Body of pancreas (tissue), 4 donors: ENCODE measurements at places on chromosomes 6 and 20.

- DNase-seq, result no peak
These were observed 265.2 kb upstream of the RIN2 start for GRCh38 chr20:19492687-19493336.

GRCh38 chr6:135897087-135897486 is 45.6 kb downstream of the PDE7B start:
- DNase-seq, result no peak

GRCh38 chr20:47659904-47660601 is 125.2 kb downstream of the SULF2 start:
- DNase-seq, result no peak

- no peak for DNase-seq
These were observed 184.4 kb downstream of the PRL start for GRCh38 chr6:22112461-22112860.

DNA sequence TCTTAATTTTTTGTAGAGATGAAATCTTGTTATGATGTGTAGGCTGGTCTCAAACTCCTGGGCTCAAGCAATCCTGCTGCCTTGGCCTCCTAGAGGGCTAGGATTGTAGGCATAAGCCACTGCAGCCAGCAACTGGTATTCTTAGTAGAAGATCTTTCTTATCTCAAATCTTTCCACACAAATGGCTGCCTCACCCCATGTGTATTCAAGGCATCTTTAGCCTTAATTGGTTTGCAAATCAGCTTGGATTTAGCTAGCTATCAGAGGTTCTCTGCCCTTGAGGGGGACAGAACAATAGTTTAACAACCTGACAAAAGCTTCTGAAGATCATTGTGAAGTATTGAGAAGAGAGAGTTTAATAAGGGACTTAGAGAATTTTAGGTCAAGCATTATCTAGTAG is 17.9 kb upstream of the ABRACL start:
- DNase-seq, result no peak

- no peak for DNase-seq
These were observed 43.6 kb upstream of the FAM50B start for GRCh38 chr6:3805448-3806123.

DNA sequence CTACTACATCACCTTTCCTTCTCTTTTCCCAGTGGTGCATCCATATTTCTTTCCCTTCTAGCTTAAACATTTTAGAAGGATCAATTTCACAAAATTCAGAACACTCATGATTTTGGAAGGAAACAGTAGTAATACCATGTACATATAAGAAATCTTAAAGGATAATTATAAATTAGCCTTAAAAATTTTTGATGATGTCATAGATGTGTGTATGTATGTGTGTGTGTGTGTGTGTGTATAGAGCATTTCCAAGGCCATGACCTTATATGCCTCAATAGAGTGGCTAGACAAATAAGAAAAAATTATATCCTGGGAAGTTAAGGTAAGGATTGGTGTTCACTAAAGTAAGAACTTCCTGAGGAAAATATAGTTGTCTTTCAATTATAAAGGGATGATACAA is 24.1 kb upstream of the HS3ST5 start:
- no peak for DNase-seq
